ENCODE measurements at places on chromosomes 2 and 18.

- DNase-seq, result no peak
Observed at GRCh38 chr2:123468071-123468470, 557.0 kb upstream of the CNTNAP5 start.

DNA sequence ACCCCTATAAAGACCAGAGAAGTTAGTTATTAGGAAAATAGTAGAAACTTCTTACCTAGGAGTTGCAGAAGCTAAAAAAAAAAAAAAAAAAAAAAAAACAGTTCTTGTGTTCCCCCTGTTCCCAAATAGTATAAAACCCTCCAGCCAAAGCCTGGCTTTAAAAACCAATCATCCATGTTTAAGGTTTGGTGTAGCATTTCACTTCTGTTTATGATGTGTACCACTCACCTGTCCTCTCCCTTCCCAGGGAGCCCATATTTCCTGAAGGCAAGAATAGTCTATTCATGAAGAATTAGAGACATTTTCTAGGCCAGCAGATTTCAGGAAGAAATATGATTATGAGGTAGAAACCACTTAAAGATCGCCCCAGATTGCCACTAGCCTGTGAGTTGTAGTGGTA lies 273.6 kb downstream of the SETBP1 start:
- no peak for DNase-seq

DNA sequence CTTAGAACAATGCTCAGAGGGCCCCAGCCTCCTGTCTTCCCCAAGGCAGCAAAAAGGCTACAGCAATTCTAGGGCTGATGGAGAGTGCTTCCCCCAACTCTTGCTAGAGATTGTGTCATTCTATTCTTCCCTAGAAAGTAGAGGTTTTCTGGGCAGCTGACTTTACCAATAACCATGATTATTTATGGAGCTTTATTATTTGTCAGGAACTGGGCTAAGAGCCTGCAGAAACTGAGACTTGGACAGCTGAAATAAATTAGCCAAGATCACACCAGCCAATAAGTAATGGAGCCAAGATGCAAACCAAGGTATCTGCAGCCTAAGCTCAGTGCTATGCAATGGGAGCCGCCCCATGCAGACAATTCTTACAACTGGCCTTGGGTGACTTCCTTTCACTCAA lies 84.8 kb downstream of the CCBE1 start:
- DNase-seq, result no peak

- no peak for DNase-seq
Observed at GRCh38 chr2:178629463-178629862, 149.2 kb downstream of the PLEKHA3 start.

- DNase-seq, result no peak
Observed at GRCh38 chr2:222938327-222938726, 77.5 kb downstream of the ACSL3 start.

- DNase-seq, result no peak
Observed at GRCh38 chr2:236774171-236774570, 204.5 kb downstream of the ACKR3 start.

- DNase-seq, result no peak
Observed at GRCh38 chr18:57131101-57131500, 15.8 kb upstream of the BOD1L2 start.

DNA sequence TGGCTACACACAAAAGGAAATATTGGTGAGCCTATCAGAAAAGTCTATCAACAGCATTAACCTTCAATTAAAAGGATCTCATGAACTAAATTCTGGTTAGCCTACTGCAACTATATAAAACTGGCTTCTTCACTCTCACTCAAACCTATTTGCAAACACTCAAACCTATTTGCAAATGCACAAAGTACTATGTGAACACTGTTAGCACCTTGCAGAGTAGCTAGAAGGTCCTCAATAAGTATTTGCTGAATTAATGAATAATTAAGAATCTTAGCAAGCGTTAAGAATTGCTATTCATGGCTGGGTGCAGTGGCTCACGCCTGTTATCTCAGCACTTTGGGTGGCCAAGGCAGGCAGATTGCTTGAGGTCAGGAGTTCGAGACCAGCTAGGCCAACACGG lies 150.3 kb downstream of the DTNB start:
- DNase-seq, result no peak

GRCh38 chr2:190360561-190360960 lies 17.2 kb downstream of the INPP1 start:
- no peak for DNase-seq

- DNase-seq, result no peak
Observed at GRCh38 chr2:173002751-173003541, 72.7 kb upstream of the MAP3K20 start.

GRCh38 chr2:219949053-219949452 lies 321.6 kb downstream of the SLC4A3 start:
- DNase-seq, result no peak

DNA sequence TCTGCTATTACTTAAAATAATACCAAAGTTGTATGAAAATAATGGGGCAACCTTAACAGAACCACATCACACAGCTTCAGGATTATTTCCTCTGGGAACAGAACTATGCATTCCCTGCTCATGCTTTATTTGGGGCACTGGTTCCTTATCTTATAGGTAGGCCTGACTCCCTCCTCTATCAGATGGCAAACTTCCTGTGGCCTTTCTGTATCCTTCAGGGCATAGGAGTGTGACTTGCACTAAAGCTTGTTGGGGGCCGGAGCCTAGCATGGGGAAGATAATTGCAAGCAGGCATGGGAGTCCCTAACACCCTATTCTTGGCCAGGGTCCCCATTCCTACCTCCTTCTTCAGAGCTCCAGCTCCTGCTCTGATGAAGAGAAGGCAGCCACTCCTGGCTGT lies 167.2 kb upstream of the SERTAD2 start:
- DNase-seq, result no peak

DNA sequence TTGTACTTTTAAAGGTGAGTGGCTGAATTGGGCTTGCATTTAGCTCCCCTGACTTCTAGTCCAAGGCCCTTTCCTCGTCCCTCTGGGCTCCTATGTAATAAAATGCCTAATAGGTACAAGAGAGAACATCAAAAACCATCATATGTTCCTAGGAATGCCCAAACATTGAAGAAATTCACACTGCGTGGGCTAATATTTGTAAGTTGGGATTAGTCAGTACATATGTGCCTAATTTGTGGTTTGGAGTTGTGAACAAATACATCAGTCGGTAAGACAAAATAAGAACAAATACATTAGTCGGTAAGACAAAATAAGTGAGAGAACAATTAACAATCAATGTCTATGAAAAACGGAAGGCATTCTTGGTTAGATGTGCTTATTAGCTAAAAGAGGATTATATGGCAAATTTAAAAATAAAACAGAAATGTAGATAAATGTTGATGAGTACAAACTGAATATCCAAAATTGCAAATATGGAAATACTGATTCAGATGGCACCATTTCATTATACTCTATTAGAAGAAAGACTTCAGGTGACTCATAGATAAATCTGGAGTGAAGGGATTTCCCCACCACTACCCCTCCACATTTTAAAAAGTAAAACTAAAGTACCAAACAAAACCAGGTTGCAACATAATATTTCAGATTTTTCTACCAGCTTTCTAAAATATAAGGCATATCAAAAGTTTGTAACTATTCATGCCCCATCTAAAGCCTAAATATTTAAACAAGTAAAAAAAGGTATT lies 325.4 kb downstream of the ZEB2 start:
- no peak for DNase-seq

- no peak for DNase-seq
Observed at GRCh38 chr2:237389831-237390230, 24.1 kb downstream of the COL6A3 start.

- no peak for DNase-seq
Observed at GRCh38 chr18:36578871-36579710, 249.7 kb downstream of the TPGS2 start.

DNA sequence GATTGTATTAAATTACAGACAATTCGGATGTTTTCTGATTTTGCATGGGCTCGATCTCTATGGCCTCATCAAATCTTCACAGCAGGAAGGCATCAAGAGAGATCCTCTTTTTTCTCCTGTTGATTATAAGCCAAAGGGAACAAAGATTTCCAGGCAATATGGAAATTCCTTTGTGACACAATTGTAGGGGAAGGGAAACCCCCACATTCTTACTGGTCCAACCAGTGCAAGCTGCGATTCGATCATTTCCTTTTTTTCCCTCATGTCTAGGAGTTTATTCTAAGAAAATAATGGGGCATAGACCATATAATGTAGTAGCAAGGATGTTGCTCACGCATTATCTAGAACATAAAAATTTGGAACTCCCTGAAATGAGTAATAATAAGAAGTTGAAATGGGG lies 87.7 kb downstream of the LYPD6 start:
- DNase-seq, result no peak

- no peak for DNase-seq
Observed at GRCh38 chr2:230946429-230947234, 21.6 kb upstream of the GPR55 start.

GRCh38 chr2:45637440-45637839 lies 14.0 kb upstream of the PRKCE start:
- DNase-seq, result no peak

DNA sequence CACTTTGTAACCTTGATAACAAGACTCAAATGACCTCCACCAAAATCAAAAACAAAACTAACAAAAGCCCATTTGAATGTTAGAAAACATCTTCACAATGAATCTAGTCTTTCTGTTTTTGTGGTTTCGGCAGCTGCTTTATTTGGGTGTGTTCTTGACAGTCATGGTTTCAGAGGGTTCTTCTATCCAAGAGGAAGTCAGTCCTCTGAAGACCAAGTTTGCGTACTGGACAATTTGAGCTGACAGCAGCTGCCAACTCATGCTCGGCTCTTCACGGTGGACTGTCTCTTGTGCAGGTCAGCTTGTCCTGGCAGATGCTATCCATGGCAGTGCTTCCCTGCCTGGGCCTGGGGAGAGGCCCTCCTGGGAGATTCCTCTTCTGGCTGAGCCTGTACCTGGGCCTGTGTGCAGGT lies 91.0 kb downstream of the TMEM17 start:
- DNase-seq, result no peak

- DNase-seq, result no peak
Observed at GRCh38 chr2:67095121-67095520, 302.0 kb upstream of the ETAA1 start.

DNA sequence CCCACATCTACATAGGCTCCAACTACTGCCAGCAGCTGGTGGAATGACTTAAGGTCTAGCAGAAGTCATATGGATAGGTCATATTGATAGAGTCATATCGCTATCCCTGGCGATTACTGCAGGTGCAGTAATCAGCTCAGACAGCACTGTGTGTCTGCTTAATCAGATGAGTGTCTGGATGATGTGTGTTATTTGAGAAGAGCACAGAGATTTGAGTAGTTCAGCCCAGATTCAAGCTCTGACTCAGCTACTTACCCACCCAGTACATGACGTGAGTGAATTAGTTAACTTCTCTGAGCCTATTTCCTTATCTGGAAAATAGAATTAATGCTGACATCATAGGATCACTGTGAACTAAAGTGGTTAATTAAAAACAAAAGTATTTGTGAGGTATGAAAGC lies 78.9 kb downstream of the EHD3 start:
- no peak for DNase-seq

DNA sequence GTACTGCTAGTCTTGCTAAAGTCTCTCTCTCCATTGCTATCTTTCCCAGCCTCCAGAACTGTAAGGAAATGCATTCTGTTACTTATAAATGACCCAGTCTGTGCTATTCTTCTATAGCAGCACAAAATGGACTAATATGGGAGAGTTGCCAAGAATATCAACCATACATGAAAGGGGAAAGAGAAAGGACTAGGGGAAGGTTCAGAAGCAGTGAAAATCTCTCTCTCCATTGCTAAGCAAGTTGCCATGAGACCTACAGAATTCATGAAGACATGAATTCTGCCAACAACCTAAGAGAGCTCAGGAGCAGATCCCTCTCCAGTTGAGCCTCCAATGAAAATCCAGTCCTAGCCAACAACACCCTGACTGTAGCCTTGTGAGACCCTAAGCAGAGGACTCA lies 3.6 kb upstream of the TRABD2A start:
- DNase-seq, result no peak

DNA sequence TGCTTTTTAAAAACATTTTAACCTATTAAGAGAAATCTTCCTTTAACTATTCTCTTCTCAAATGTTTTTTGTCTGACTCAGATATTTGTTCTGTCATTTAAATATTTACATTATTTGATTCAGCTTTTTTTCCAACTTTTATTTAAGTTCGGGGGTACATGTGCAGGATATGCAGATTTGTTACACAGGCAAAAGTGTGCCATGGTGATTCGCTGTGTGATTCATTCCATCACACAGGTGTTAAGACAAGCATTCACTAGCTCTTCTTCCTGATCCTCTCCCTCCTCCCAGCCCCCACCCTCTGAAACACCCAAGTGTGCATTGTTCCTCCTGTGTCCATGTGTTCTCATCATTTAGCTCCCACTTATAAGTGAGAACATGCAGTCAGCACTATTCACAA lies 19.4 kb downstream of the SP100 start:
- no peak for DNase-seq

DNA sequence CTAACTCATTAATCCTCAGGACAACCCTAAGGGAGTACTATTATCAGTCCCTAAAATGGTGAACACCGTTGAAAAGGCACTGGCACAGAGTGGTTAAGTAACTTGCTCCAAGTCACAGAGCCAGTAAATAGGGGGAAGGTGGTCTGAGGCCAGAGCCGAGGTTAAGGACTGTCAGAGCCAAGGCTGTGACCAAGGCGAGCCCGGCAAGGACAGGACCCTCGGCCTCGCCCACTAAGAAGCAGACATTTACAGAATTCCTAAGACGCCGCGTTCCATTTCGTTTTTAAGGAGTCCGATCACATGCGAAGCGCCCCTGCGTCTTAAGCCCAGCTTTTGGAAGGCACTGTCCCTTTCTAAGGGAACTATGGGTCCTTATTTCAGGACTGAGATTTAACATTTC lies 1.1 kb downstream of the PDIA6 start:
- DNase-seq, result no peak

GRCh38 chr2:190553254-190553653 lies 18.7 kb upstream of the NEMP2 start:
- DNase-seq, result no peak

DNA sequence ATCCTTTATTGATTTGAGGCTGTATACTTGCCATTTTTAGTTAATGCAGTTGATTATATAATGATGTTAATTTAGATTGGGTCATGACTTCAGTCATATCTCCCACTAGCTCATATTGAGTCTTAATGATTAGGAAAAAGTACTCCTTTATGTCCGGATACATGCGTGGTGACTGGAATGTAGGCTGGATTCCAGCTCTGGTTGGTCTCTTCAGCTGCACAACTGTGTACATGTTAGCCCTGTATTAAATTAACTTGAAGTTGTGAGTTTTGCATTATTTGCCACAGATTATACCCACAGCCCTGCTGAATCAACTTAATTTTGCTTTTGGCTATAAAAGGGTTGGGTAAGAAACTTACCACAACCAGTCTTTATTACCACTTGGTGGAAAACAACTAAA lies 22.5 kb downstream of the MOB4 start:
- DNase-seq, result no peak

GRCh38 chr18:78238404-78239089 lies 741.1 kb upstream of the SALL3 start:
- no peak for DNase-seq
